ENCODE measurements at places on chromosomes 12 and 14.

DNA sequence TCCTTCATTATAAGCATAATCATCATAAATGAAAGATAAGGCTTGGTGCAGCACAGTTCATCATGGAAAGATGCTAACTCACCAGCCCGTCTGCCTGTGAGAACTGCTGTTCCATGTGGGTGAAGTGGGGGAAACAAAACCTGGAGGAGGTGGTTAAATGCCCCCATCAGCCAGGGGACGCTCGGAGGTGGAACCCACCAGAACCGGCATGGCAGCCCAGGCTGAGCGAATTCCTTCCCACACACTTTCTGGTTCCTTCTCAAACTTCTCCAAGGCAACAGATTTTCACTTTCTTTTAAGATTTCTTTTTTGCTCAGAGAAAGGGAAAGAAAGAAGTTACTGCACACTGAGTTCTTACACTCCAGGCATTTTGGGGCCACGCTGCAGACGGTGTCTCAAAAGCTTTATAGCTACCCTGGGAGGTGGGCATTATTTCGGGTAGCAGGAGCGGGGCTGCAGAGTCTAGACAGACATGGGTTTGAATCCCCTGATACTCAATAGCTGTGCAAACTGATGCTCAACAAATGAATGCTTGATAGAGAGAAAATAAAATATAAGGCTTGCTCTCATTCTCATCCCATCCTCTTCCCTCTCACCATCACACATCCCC, 190.7 kb downstream of the BCL11B start:
- DNase-seq = no peak

GRCh38 chr14:92651106-92651757, 97.2 kb downstream of the LGMN start:
- DNase-seq = no peak

GRCh38 chr12:127830730-127831129, 436.2 kb upstream of the TMEM132C start:
- DNase-seq = no peak

DNA sequence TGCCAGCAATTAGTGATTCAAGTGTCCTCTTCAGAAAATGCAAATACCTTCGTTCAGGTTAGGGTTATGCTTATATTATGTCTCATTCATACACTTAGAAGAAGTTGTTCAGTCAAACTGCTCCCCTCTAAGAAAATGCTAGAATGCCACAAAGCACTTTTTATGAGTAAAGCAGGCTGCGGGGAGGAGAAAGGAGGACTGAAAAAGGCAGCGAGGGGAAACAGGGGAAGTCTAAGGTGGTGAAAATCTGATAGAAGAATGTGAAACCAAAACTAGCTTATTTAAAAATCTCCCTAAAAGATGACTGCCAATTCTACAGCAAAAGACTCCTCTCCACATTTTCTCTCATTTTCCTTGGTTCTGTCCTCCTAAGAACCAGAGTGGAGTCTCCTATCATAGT, 70.1 kb downstream of the PRKD1 start:
- no peak for DNase-seq

- DNase-seq = peak; percentile 72
Measured at GRCh38 chr14:24900269-24901100, 149.5 kb downstream of the STXBP6 start.

- DNase-seq = no peak
Measured at GRCh38 chr14:101845496-101845895, 84.0 kb downstream of the PPP2R5C start.

- DNase-seq = no peak
Measured at GRCh38 chr12:55585817-55586216, 13.5 kb downstream of the OR2AP1 start.

- DNase-seq = no peak
Measured at GRCh38 chr12:72734581-72734980, 462.4 kb downstream of the TRHDE start.

- no peak for DNase-seq
Measured at GRCh38 chr12:118061011-118061872, at the start of gene WSB2. WSB2 (minus strand) TSS chr12:118061179; CDS start chr12:118061048, 131 bp downstream.

- no peak for DNase-seq
Measured at GRCh38 chr12:56878010-56878339, 56.2 kb downstream of the SDR9C7 start.

DNA sequence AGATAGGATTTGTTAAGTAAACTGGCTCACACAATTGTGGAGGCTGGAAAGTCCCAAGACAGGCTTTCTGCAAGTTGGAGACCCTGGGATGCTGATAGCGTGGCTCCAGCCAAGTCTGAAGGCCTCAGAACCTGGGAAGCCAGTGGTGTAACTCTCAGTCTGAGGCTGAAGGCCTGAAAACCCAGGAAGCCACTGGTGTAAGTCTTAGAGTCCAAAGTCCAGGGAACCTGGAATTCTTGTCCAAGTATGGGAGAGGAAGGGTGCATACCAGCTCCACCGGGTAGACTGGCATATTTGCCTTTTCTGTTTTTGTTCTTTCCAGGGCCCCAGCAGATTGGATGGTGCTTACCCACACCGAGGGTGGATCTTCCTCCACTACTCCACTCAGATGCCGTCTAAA, 18.1 kb downstream of the GMFB start:
- no peak for DNase-seq

DNA sequence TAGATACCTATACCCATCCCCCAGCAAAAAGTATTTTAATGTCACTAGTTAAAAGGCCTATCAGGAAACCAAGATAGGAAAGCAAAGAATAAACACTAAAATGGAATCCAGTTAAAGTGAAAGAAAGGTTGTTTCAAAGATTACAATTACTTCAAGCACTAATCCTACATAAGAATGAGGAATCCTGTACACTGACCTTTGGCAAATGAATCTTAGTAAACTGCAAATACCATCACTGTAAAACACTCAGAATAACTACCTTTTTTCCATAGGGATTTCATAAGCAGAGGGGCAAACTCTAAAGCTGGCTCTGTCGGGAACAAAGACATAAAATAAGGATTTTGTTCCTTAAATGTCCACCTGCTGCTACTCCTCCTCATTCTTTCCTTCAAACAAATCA, 25.9 kb downstream of the CEP83 start:
- no peak for DNase-seq

- DNase-seq = no peak
Measured at GRCh38 chr14:66709291-66709690, 201.3 kb downstream of the GPHN start.

GRCh38 chr14:67515386-67516079, 17.6 kb upstream of the PLEKHH1 start:
- no peak for DNase-seq

GRCh38 chr12:38156497-38157245, 159.9 kb upstream of the ALG10B start:
- DNase-seq = no peak
